ENCODE measurements at places on chromosomes 3 and 15.

GRCh38 chr3:185948292-185948691 lies 10.5 kb upstream of the TRA2B start:
- H3K4me3 ChIP-seq, result no peak overlapping the region
- no peaks in the 10 kb centered on the region for H3K36me3 ChIP-seq

DNA sequence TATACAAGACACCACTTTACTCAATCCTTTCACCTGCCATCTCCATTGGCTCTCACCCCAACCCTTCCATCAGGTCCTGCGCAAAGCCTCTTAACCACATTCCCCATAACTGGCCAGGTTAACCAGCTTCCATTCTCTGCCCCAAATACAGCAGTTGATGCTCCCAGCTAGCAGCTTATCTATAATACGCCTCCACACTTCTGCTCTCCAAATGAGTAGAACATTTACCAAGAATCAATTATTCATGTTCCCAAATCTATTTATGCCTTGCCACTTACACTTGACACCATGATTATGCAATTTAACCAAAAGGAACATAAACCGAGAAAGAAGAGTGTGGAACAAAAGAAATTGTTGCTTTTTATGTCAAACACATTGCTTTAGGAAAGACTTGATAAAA lies 103.7 kb upstream of the TPM1 start:
- peaks cover 7% of the 10 kb centered on the region for H3K4me1 ChIP-seq
- H3K27ac ChIP-seq, result no peak overlapping the region
- DNase-seq, result no peak
- H3K36me3 ChIP-seq, result no peaks in the 10 kb centered on the region

GRCh38 chr3:16583551-16583950 lies 21.7 kb downstream of the DAZL start:
- no peaks in the 10 kb centered on the region for H3K36me3 ChIP-seq
- H3K4me3 ChIP-seq, result no peak overlapping the region
- H3K27ac ChIP-seq, result no peak overlapping the region
- no peaks in the 10 kb centered on the region for H3K27me3 ChIP-seq

- no peak overlapping the region for H3K4me3 ChIP-seq
- DNase-seq, result no peak
- H3K27ac ChIP-seq, result no peak overlapping the region
- no peaks in the 10 kb centered on the region for H3K4me1 ChIP-seq
Measured at GRCh38 chr3:81249540-81250029, 511.9 kb downstream of the GBE1 start.

- no peaks in the 10 kb centered on the region for H3K36me3 ChIP-seq
- H3K4me1 ChIP-seq, result peaks cover 7% of the 10 kb centered on the region
- no peak overlapping the region for H3K4me3 ChIP-seq
- H3K27me3 ChIP-seq, result no peaks in the 10 kb centered on the region
- no peak for DNase-seq
Measured at GRCh38 chr3:172218350-172219323, 179.3 kb downstream of the FNDC3B start.

DNA sequence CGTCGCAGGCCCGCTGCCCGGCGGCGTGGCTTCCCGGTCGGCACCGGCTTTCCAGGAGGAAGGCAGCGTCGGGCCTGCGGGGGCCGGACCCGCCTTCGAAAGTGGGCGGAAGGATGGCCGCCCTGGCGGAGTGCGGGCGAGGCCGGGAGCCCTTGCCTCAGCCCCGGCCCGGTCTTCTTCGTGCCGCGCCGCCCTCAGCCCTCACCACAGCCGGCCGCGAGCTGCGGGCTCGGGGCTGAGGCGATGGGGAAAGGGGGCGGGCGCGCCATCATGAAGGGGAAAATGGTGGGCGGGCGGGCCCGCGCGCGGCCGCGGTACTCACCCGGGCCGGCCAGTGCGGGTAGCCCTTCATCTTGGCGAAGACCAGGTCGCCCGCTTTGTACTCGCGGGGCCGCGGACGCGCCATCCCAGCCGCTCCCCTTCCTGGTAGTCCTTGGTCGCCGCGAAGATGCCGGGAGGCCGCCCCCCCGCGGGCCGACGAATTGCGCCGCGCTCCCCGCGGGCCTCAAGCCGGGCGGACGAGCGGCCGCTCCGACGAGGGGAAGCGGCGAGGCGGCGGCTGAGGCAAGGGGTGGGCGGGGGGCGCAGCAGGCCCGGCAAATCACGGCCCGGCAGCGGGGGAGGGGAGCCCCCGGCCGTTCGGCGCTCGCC lies 489 bp downstream of the HDGFL3 start:
- DNase-seq, result peak; percentile 32
- no peaks in the 10 kb centered on the region for H3K27me3 ChIP-seq
- H3K36me3 ChIP-seq, result no peaks in the 10 kb centered on the region

DNA sequence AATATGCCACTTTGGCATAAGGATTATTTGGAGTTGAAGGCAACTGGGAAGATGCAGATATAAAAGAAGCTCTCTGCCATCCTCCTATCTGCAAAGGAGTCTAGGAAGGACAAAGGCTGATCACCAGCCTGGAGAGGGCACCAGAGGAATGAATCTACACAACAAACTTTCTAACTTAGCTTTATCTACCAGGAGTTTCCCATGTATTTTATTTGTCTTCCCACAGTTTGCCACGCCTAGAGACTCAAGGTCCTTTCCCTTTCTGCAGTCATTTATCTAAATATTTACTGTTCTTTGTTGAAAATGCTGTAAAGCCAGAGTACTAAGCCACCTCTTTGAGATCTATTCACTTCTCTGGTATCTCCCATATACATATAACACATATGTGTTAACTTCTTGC lies 32.2 kb downstream of the GPR176 start:
- H3K36me3 ChIP-seq, result no peaks in the 10 kb centered on the region
- no peak overlapping the region for H3K4me3 ChIP-seq
- no peaks in the 10 kb centered on the region for H3K4me1 ChIP-seq
- DNase-seq, result no peak
- H3K27ac ChIP-seq, result no peak overlapping the region
